Trophoblast cell (in vitro differentiated cells and primary cell): ENCODE measurements at places on chromosomes 1 and 21.

DNA sequence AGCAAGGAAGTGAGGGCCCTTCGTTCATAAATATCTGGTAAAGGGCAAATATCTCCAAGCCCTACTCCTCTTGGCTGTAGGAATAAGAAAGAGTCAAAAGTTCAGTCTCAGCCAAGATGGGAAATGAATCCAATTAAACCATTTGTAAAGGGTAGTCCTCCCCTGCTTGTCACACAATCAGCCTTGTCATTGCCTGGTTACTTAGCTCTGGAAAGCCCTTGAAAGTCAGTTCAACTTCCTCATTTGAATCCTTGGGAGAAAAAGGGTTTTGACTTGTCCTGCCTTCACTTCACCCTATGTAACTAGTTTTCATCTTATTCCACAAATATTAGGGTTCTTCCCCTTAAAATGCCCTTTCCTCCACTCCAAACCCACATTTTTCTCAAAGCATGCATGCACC, 100.0 kb downstream of the ELAVL4 start:
- DNase-seq = no peak

GRCh38 chr1:229509576-229509975, 1.4 kb upstream of the NUP133 start:
- DNase-seq = no peak

DNA sequence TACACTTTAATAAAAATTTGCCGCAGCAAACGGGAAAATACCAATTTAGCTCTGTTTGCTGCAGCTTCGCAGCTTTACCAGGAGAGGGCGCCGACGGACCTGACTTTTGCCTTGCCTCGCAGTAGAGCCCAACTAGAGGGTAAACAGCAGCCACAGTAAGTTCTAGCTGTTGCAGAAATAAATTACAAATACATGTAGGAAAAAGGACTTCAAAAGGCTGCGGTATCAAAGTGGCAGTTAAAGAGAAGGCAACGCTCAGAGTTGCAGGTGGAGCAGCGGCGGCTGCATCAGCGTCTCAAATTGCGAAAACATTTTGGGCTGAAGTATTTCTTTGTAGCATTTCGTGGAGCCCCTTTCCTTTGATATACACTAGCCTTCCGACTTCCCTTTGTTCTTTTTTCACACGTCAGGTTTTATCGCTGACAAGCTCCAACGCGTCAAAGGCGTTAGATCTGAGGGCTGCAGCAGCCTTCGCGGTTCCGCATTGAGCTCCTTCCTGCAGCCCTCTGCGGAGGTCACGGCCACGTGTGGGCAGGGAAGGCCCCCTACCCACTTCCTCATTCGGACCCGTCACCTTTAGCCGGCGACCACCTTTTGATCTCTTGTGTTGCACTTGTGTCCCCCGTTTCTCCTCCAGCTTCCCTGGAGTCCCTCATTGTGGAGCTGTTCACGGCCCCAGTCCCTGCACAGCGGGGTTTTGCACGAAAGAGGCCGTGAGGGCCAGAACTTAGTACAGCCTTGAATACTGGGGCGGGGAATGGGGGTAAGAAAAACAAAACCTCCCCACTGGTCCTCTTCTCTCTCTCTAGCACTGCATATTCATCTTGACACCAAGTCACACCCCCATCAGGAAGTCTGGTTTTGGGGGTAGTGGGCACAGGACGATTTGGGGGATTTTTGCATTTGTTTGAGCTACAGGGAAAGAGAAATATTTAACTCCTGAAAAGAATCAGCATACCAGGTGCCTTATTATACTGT, 72.8 kb downstream of the S1PR1 start:
- peak; percentile 47 for DNase-seq

- peak; percentile 98 for DNase-seq
These were observed 32.0 kb downstream of the PTAFR start for GRCh38 chr1:28144203-28145135.

- DNase-seq = no peak
These were observed 16.2 kb downstream of the CSRP1 start for GRCh38 chr1:201490708-201491131.

DNA sequence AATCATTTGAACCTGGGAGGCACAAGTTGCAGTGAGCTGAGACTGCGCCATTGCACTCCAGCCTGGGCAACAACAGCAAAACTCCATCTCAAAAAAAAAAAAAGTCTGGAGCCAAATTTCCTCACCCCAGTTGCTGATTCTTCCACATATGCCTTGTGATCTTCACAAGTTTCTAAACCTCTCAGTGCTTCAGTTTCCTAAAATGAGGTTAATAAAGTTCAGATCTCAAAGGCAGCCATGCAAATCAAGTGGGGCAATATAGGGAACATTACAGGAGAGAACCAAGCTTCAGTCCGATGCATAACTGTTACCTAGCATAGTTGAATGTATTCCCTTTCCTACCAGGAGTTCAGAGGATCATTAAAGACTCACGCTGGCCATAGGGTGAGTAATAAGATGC, 4.8 kb downstream of the ITLN1 start:
- no peak for DNase-seq

- no peak for DNase-seq
These were observed 39.7 kb downstream of the ANKRD13C start for GRCh38 chr1:70314706-70315304.

- DNase-seq = peak; percentile 23
These were observed 4.2 kb upstream of the DYRK3 start for GRCh38 chr1:206631085-206631509.

GRCh38 chr1:154328318-154329151, 3.2 kb downstream of the ATP8B2 start:
- peak; percentile 51 for DNase-seq

- DNase-seq = peak; percentile 41
These were observed 135.3 kb downstream of the ADSS2 start for GRCh38 chr1:244316407-244316806.

DNA sequence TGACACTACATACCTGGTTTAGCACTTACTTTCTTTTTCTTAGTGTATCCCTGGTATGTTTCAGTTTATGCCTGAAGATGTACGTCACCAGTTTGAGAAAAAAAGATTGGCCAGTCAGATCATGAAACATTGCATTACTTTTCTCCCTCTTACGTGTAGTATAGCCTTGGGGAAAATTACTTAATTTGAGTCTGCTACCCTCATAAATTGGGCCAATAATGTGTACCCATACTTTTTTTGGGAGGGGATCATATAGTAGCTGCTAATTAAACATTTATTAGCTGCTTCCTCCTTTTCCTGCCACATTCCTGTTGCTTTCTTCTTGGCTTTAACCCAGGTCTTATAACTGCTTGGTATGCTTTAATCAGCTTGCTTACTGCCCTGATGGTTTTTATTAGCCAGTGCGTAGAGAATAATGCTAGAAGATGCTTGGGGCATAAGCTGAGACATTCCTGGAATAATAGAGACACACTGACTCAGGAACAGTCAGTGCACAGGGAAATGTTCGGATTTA, 32.1 kb downstream of the RABGAP1L start:
- DNase-seq = peak; percentile 95

DNA sequence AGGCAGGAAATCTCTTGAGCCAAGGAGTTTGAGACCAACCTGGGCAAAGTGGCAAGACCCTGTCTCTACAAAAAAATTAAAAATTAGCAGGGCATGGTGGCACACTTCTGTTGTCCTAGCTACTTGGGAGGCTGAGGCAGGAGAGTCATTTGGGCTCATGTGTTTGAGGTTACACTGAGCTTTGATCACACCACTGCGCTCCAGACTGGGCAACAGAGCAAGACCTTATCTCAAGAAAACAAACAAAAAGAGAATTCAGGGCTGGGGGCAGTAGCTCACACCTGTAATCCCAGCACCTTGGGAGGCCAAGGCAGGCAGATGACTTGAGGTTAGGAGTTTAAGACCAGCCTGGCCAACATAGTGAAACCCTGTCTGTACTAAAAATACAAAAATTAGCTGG, 17.8 kb upstream of the SLC16A1 start:
- peak; percentile 21 for DNase-seq

DNA sequence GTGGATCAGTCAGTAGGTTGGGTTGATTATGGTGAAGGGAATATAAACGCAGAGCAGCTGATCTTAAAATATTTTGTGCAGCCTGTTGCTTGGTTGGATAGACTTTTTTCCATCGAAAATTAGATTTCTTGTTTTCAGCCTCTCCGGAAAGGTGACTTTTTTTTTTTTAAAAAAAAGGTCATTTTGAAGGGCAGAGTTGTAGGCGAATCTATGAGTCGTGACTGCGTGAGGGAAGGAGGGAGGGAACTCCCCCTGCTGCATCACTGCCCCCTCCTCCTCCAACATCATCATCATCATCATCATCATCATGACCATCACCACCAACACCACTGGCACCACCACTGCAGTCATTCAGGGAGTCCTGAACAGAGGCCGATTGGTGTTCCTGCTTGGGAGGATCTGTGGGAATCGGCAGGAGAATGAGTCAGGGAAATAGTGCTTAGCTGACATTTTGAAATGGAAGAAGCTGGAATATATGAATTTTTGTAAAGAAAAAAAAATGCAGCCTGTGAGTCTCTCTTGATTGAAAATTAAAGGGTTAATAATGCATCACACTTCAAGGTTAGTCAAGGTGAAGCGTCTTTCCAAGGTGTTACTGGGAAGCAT, 1.2 kb downstream of the ATP1B1 start:
- no peak for DNase-seq

DNA sequence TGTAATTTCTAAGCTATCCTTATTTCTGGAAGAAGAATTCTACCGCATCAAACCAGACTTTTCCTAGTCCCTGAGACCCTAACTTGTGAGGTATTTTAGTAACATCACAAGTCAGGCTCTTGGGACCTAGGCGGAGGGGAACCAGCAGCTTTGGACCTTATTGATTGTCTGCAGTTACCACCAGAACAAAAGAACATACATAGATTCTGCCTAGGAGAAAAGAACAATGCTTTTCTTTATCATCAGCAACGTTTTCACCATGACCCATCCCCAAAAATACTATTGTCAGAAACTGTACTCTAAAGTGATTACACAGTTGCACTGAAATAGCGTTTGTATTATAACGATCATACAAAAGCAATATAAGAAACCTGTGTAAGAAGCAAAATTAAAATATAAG, 860.4 kb downstream of the USP25 start:
- DNase-seq = no peak

GRCh38 chr1:41657679-41658295, 173.3 kb upstream of the EDN2 start:
- DNase-seq = no peak

DNA sequence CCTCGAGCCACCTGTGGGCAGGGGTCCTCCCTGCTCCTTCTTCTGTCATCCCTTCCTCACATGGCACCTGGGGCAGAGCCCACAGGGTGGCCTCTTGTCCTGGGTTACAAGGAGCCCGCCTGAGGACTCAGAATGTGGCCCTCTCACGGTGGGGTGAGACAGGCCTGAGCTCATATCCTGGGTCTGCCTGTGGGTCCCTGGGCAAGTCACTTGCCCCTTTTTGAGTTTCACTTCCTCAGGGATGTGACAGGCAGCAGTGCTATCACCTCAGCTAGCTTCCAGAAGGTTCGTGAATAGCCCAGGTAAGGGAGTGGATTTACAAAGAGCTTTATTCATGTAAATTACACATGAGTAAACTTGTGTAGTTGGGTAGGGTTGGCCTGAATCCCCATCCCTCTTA, 33.5 kb downstream of the HTR6 start:
- DNase-seq = no peak
